ENCODE measurements at places on chromosomes 1 and 21. TPM values are rescaled to one million over a fixed set of nuclear protein-coding genes. Genes with fewer than 3 reads are reported as not detected.

The TLCD4 gene
- 0.07 TPM for total RNA-seq

The RORC gene
- not detected for total RNA-seq

The CACNA1S gene
- total RNA-seq: not detected

The CLSTN1 gene
- 65.7 TPM for total RNA-seq

The ACBD3 gene
- 38.4 TPM for total RNA-seq

The KCNN3 gene
- total RNA-seq: 0.64 TPM

The GJA5 gene
- total RNA-seq: 0.59 TPM

The PLA2G2C gene
- total RNA-seq: not detected

The RBM8A gene
- total RNA-seq: 213 TPM

The KCNT2 gene
- total RNA-seq: 0.13 TPM

The PTGER3 gene
- total RNA-seq: not detected

The OR2M3 gene
- not detected for total RNA-seq

The GSTM5 gene
- not detected for total RNA-seq

The PDE9A gene
- 0.53 TPM for total RNA-seq

Measured in mammary microvascular endothelial cell (primary cell).